ENCODE measurements at places on chromosomes 3 and 15.

DNA sequence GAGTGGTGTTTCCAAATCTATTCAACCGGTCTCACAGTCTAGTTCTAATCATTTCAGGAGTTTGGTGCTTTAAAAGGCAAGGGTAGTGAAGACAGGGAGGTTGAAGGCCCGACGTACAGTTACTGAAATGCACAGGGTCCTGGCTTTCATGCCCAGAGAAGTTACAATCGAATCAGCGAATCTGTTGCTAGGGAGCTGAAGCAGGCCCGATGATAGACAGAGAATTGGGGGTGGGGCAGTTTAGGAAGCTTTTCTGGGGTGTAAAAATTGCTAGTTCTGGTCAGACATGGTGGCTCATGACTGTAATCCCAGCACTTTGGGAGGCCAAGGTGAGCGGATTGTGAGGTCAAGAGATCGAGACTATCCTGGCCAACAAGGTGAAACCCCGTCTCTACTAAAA is 63.1 kb upstream of the ATP13A3 start:
- H3K27ac ChIP-seq, result no peak overlapping the region
- no peaks in the 10 kb centered on the region for H3K36me3 ChIP-seq
- no peak overlapping the region for H3K4me3 ChIP-seq
- no peak for DNase-seq

- H3K4me1 ChIP-seq, result no peaks in the 10 kb centered on the region
- H3K36me3 ChIP-seq, result no peaks in the 10 kb centered on the region
- no peak overlapping the region for H3K4me3 ChIP-seq
- no peak for DNase-seq
Measured at GRCh38 chr15:30062881-30063280, 19.9 kb upstream of the GOLGA8J start.

DNA sequence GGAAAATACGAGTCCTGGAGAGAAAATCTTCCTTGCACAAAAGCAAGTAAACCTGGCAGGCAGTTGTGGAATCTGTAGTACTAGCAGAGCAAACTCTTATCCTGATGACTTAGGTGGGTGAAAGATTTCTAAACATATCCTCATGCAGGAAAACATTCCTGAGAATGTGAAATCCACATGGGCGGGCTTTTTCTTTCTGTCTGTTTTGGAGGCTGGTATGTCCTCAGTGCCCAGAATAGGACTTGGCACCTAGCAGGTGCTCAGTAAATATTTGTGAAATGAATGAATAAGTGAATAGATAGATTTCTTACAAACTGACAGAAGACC is 53.3 kb downstream of the FAM174B start:
- no peaks in the 10 kb centered on the region for H3K27me3 ChIP-seq
- no peak overlapping the region for H3K27ac ChIP-seq
- no peaks in the 10 kb centered on the region for H3K4me1 ChIP-seq
- H3K36me3 ChIP-seq, result no peaks in the 10 kb centered on the region

- H3K4me3 ChIP-seq, result no peak overlapping the region
- peaks cover 12% of the 10 kb centered on the region for H3K4me1 ChIP-seq
- H3K27me3 ChIP-seq, result no peaks in the 10 kb centered on the region
- H3K36me3 ChIP-seq, result peaks cover 15% of the 10 kb centered on the region
Measured at GRCh38 chr3:53888232-53888631, 3.4 kb downstream of the SELENOK start.

- no peak overlapping the region for H3K4me3 ChIP-seq
- no peak for DNase-seq
- no peaks in the 10 kb centered on the region for H3K27me3 ChIP-seq
- no peaks in the 10 kb centered on the region for H3K36me3 ChIP-seq
- H3K4me1 ChIP-seq, result no peaks in the 10 kb centered on the region
- no peak overlapping the region for H3K27ac ChIP-seq
Measured at GRCh38 chr3:83765956-83766355, 1192.8 kb upstream of the CADM2 start.

DNA sequence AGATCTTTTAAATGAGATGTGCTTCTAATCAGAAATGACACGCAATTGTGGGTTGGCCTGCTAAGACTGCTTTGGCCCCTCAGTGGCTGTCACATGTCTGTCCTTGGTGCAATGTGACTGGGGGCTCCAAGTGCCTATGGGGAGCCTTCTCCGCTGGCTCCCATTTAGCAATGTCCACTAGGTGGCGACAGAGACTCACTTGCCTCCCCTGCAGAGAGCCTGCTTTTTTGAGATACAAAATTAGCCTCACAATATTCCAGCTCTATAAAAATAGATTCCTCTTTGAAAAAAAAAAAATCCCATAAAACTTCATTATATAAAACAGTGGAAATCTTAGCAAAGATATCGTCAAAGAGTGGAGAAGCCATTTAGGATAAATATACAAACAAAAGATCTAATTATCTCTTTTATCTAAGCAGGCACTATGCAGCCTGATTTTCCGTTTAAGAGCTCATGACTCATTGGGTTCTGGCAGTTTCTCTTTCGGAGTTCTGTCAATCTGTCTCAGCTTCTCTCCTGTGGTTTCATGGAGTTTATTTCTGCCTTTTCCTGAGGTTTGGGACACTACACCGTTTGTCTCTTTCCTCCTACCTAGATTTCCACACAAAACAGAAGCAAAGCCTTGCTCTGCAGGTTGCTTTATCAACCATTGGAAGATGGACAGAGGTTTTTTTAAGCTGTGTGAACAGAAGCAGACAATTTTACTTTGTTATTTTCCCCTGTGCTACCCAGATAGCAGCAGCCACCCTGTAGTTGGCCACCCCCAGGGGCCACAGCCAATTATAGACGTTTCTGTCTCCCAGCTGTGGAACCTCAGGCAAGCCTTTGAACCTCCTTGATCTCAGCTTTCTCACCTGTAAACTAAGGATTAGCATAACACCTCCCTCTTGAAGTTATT is 68.4 kb upstream of the TNFAIP8L3 start:
- H3K4me3 ChIP-seq, result no peak overlapping the region
- peak; percentile 72 for DNase-seq
- H3K27me3 ChIP-seq, result peaks cover 6% of the 10 kb centered on the region
- no peak overlapping the region for H3K27ac ChIP-seq

DNA sequence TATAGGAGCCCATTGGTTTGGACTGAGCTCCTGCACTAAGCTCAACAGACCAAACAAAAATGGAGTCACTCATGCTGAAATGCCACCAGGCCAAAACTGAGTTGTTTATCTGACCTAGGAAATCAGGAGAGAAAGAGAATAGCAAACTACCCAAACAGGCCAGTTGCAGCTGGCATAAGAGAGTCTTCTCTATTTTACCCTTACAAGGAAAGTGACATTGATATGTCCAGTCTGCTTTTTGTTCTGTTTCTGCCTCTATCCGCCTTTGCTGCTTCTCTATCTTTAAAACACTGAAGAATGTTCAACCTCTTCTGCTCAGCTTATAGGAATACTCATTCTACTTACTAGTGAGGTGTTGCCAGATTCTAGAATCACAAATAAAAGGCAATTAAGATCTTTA is 95.1 kb downstream of the ATP1B3 start:
- H3K36me3 ChIP-seq, result peaks cover 18% of the 10 kb centered on the region
- H3K4me1 ChIP-seq, result no peaks in the 10 kb centered on the region
- DNase-seq, result no peak
- no peaks in the 10 kb centered on the region for H3K27me3 ChIP-seq

- DNase-seq, result no peak
- H3K36me3 ChIP-seq, result no peaks in the 10 kb centered on the region
- H3K4me1 ChIP-seq, result no peaks in the 10 kb centered on the region
- no peaks in the 10 kb centered on the region for H3K27me3 ChIP-seq
- no peak overlapping the region for H3K27ac ChIP-seq
- H3K4me3 ChIP-seq, result no peak overlapping the region
Measured at GRCh38 chr15:54638666-54639065, 558.1 kb downstream of the RSL24D1 start.

DNA sequence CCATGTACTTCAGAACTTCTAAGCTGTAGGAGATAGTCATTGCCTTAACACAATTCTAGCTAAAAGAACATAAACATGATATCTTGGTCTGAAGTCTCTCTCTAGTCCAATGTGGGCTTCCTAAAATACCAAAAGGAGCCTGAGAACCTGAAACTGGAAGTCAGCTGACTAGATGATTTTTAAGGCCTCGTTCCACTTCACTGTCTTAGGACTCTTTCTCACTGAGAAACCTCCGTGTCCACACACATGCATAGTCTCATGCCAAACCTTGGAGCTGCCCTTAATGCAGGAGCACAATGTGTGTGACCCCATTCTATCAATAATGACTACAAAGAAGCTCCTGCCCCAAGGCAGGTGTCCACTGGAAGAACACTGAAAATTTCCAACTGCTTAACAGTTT is 87.7 kb downstream of the ETFA start:
- H3K27ac ChIP-seq, result no peak overlapping the region
- peaks cover 50% of the 10 kb centered on the region for H3K36me3 ChIP-seq
- H3K27me3 ChIP-seq, result no peaks in the 10 kb centered on the region
- no peaks in the 10 kb centered on the region for H3K4me1 ChIP-seq
- no peak for DNase-seq
